ENCODE measurements at places on chromosomes 4 and X.

GRCh38 chr4:127425851-127426250 is 206.9 kb upstream of the INTU start:
- DNase-seq, result no peak

- DNase-seq, result peak; percentile 77
Observed at GRCh38 chr4:122705009-122705408, 27.5 kb upstream of the BBS12 start.

DNA sequence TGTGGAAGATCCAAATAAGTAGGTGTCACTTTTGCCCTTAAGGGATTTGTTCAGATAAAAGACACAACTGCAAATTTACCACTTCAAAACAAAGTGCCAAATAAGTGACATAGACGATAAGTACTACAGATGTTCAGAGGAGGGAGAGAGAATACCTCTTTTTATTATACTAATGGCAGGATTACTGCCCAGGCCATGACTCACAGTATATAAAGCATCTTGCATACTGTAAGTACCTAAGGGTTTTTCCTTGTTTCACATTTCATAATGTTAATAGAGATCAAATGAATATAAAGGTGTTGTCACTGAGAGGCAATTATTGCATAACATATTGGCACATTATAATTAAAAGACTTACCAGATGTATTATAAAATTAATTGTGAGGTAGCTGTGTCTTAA is 46.4 kb downstream of the PTPN13 start:
- no peak for DNase-seq

DNA sequence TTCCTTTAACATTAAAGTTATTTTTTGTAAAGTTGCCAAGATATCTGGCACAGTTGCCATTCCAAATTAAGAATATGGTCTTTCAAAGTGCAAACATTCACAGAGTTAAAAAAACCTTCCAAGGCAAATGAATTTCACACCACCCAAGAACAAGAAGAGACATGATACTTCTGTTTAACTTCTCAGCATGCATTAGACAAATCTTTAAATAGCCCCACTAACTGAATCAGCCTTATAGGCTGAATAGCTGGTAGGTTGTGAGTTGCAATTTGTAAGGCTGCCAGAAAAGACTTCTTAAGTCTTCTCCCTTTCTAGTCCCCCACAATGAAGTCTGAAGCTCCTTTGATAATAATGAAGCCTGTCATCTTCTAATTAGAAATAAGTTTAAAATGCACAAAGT is 95.6 kb downstream of the MAPK10 start:
- no peak for DNase-seq

DNA sequence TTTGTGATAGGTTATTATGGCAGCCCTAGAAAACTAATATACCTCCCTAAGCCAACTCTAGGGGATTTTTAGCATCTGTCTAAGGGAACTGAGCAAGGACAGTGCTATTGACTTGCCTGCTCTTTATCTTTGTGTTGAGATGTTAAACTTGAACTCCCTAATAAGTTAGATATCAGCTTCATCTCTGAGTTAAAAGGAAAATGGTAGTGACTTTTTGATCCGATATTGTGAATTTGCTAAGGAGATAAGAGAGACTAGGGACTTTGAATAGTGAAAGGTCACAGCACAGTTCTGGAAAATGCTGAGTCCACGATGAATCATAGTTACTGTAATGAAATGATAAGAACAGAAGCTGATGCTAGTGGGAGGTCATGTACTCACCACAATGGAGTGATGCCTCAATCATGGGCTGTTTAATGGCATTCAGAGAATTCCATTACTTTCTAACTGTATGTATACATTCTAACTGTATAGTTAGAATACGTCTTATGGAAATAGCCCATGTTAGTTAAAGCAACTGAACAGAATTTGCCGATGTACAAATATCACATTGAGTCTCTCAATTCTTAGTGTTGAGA is 147.2 kb downstream of the GLRA3 start:
- DNase-seq, result no peak

- no peak for DNase-seq
Observed at GRCh38 chr4:162682651-162683050, 484.0 kb downstream of the NAF1 start.
